ENCODE measurements at places on chromosomes 1 and 21.

DNA sequence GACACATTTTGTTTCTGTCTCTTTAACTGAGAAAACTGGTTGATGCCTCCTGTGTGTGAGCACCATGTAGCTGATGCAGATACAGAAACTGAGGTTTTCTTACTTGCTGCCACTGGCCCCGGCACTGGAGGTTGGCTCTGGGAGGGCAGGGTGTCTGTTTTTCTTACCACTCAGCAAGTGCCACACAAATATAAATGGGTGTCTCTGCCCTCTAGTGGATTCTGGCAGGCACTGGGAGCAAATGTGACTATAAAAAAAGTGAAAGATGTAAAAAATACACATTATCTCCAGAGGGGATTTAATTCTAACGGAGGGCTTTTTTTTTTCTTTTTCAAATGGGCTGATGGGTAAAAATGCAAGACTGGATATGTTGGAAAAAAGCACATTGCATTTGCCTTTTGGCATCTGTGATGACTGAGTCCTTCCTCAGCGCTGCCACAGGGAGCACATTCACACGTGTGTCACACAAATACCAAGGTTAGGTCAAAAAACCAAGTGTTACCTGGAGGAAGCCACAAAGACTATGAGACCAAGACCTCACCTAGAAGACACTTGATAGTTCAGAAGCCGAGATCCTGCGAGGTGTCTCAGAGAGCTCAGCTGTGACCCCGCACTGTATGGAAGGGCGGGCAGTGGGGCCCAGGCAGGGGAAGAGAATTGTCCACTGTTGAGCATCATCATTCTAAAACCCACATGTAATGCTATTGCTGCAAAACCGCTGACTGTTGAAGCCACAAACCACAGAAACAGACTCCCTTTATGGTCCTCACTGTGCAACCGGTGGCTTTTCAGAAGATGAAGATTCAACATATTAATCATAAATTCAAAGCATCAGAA, 18.9 kb downstream of the PGBD2 start:
- DNase-seq, result peak; percentile 48
- H3K36me3 ChIP-seq, result peaks cover 14% of the 10 kb centered on the region
- H3K4me1 ChIP-seq, result peaks cover 34% of the 10 kb centered on the region
- H3K27ac ChIP-seq, result peak overlapping the region; percentile 81
- peaks cover 3% of the 10 kb centered on the region for H3K27me3 ChIP-seq
- H3K4me3 ChIP-seq, result peak overlapping the region; percentile 50

DNA sequence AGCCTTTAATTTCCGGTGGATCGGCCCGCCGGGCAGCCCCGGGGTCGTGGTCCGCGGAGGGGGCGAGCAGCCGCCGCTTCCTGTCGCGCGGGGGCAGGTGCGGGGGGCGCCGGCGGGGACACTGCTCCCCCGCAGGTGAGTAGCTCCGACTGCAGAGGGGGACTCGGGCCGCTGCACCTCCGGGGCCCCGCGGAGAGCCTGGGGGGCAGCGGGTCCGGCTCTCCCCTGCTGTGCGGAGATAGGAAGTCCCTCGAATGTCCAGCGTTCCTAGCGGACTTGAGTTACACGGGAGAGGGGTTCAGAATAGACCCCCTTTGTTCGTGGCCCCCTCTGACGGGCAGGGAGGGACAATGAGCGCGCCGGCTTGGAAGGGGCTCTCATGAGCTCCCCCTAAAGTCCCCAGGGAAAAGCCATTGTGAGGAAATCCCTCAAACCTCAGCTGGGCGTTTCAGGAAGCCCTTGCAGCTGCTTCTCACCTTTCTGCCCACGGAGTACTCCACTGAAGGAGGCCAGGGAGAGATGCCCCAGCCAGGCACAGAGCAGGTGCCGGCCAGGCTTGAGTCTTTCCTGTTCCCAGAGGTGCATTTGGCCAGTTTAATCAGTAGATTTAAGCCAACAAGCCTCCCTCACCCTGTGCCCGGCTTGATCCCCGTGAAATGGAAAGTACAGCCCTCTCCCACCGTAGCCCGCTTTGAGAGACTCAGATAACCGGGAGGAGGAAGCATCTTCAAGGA, 925 bp downstream of the PDE9A start:
- peak; percentile 34 for DNase-seq
- peak overlapping the region; percentile 35 for H3K4me3 ChIP-seq
- H3K27ac ChIP-seq, result no peak overlapping the region
- H3K27me3 ChIP-seq, result peaks cover 11% of the 10 kb centered on the region

- peak; percentile 61 for DNase-seq
- H3K27me3 ChIP-seq, result no peaks in the 10 kb centered on the region
- peak overlapping the region; percentile 95 for H3K27ac ChIP-seq
- peak overlapping the region; percentile 90 for H3K4me3 ChIP-seq
Observed at GRCh38 chr1:159012495-159012894, 2.8 kb downstream of the IFI16 start.

DNA sequence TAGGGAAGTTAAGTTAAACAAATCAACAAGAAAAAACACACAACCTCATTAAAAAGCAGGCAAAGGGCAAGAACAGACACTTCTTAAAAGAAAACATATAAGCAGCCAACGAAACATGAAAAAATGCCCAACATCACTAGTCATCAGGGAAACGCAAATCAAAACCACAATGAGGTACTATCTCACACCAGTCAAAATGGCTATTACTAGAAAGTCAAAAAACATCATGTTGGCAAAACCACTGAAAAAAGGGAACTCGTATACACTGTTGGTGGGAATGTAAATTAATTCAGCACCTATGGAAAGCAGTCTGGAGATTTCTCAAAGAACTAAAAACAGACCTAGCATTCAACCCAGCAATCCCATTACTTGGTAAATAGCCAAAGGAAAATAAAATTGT, 51.1 kb downstream of the HSF2BP start:
- H3K4me3 ChIP-seq, result no peak overlapping the region
- no peak for DNase-seq
- no peaks in the 10 kb centered on the region for H3K4me1 ChIP-seq
- no peak overlapping the region for H3K27ac ChIP-seq
- no peaks in the 10 kb centered on the region for H3K36me3 ChIP-seq
- no peaks in the 10 kb centered on the region for H3K27me3 ChIP-seq

DNA sequence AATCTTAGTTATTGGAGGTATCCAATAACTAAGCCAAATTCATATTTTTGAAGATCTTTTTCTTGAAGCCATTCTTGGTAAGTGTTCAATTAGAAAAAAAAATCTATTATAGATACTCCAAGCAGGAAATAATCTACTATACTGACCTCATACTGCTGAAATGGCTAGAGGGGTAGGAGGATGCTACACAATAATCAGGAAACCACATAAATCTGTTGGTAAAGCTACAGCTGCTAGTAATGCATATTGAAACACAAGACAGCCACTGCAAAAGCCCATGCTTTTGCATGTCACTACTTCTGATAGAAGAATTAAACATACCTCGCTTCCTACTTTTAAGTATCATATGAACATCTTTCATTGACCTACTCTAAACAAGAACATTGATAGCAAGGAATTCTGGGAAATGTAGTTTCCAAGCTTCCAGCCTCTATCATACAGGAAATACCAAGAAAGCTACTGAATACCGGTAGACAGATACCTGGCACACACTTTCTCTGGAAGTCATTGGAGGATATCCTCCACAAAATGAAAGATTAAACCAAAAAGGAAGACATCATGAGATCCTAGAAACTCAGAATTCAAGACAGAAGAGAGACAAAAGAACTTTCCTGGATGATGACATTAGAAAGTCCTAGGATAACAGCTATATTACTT, 103.0 kb upstream of the VAV3 start:
- DNase-seq, result no peak
- no peaks in the 10 kb centered on the region for H3K27me3 ChIP-seq
- H3K4me3 ChIP-seq, result no peak overlapping the region
- H3K4me1 ChIP-seq, result peaks cover 31% of the 10 kb centered on the region

GRCh38 chr1:181910905-181911304, 150.6 kb downstream of the ZNF648 start:
- DNase-seq, result no peak
- no peak overlapping the region for H3K27ac ChIP-seq
- H3K36me3 ChIP-seq, result no peaks in the 10 kb centered on the region
- H3K4me3 ChIP-seq, result no peak overlapping the region

GRCh38 chr1:45385302-45385701, 45.1 kb upstream of the MUTYH start:
- no peaks in the 10 kb centered on the region for H3K4me1 ChIP-seq
- H3K4me3 ChIP-seq, result no peak overlapping the region
- H3K36me3 ChIP-seq, result peaks cover 1% of the 10 kb centered on the region
- H3K27me3 ChIP-seq, result no peaks in the 10 kb centered on the region
- no peak overlapping the region for H3K27ac ChIP-seq

- no peak overlapping the region for H3K27ac ChIP-seq
- DNase-seq, result no peak
- H3K4me1 ChIP-seq, result no peaks in the 10 kb centered on the region
- H3K4me3 ChIP-seq, result no peak overlapping the region
- H3K36me3 ChIP-seq, result no peaks in the 10 kb centered on the region
- H3K27me3 ChIP-seq, result no peaks in the 10 kb centered on the region
Observed at GRCh38 chr1:238171985-238172384, 281.3 kb upstream of the ZP4 start.

- no peak for DNase-seq
- no peak overlapping the region for H3K4me3 ChIP-seq
Observed at GRCh38 chr1:186094172-186094571, 280.9 kb downstream of the TPR start.
